Ovary (tissue), 10 donors: ENCODE measurements at places on chromosomes 12 and 14. TPM values are rescaled to one million over a fixed set of nuclear protein-coding genes. Genes with fewer than 3 reads are reported as not detected.

The KRT74 gene
- not detected for polyA plus RNA-seq

The RNASE12 gene
- polyA plus RNA-seq: not detected

The DTX1 gene
- polyA plus RNA-seq: 2.4 TPM

The CLEC2A gene
- not detected for polyA plus RNA-seq

The SLCO1A2 gene
- polyA plus RNA-seq: not detected

The SCARB1 gene
- polyA plus RNA-seq: 1,262 TPM

The ERC1 gene
- polyA plus RNA-seq: 10.4 TPM

The CELA1 gene
- polyA plus RNA-seq: not detected

The KIF5A gene
- polyA plus RNA-seq: 0.48 TPM

The HOXC9 gene
- 15.0 TPM for polyA plus RNA-seq

The MFAP5 gene
- 106 TPM for polyA plus RNA-seq

The GPRC5A gene
- 8.5 TPM for polyA plus RNA-seq

The TOMM20L gene
- polyA plus RNA-seq: not detected

The NKX2-1 gene
- not detected for polyA plus RNA-seq
